Right hindlimb (tissue), 1 donor: ENCODE measurements at places on chromosomes 11 and 22.

- peak; percentile 75 for DNase-seq
Observed at GRCh38 chr22:29143941-29144785, 61.5 kb upstream of the EMID1 start.

DNA sequence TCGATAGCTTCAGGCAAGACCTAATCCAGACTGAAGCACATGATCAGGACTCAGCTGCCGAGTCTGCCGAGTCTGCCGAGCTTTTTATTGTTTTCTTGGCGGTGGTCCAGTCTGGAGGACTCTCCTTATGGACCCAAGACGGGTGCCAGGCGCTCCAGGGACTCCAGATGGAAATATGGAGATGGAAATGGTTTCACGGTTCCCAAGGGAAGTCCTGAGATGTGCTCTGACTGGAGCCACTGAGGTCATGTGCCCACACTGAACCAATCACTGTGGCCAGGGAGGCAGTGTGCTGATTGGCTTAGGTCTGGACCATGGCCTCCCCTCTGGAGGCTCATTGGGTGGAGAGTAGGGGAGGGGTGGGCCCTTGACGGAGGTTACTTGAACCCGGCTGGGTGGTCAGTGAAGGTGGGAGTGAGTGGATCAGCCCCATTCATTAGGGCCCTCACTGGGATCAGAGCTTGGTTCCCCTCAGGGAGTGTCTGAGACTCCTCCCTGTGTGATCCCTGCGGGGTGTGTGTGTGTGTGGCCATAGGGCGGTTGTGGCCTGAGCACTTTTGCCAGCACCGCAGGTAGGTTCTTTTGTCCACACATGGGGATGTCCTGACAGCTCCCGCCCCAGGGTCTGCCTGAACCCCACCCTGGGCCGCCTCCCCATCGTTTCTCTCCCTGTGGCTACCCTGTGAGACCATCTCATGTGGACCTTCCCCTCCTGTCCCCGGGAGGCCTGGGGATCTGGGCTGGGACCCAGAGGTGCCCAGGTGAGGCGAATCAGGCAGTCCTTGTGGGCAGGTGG is 14.0 kb downstream of the RPS6KA4 start:
- DNase-seq: no peak

- peak; percentile 37 for DNase-seq
Observed at GRCh38 chr11:62295504-62295903, 3.4 kb downstream of the SCGB1D4 start.

DNA sequence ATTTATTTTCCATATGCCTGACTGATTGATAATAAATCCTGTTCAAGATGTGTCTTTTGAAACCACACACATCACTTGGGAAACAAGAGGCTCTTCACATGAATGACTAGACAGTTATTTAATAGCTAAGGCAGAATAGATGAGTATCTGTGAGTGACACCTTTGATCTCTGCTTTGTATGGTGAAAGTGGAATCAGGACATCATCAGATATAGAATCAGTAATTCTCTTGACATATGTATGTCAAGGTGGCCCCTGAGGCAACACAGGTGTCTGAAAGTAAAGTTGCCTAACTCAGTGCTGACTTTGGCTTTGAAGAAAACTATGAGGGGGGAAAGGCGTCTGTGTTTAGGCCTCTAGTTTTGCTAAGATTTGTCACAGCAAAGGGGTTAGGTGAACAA is 11.5 kb upstream of the CASP4 start:
- DNase-seq: no peak

- no peak for DNase-seq
Observed at GRCh38 chr11:107740271-107740670, 28.4 kb upstream of the SLN start.

- DNase-seq: no peak
Observed at GRCh38 chr22:26898946-26899605, 241.7 kb downstream of the MIAT start.
